Smooth muscle cell of the umbilical artery (primary cell): ENCODE measurements at places on chromosomes 7 and 10. TPM values are rescaled to one million over a fixed set of nuclear protein-coding genes. Genes with fewer than 3 reads are reported as not detected.

Gene TMEM196
- not detected in 2 replicates for total RNA-seq

Gene SPDYE2B
- total RNA-seq = not detected in 2 replicates

Gene TWIST1
- 24.9 and 41.6 TPM in 2 replicates for total RNA-seq

Gene SAMD8
- total RNA-seq = 49.0 and 49.2 TPM in 2 replicates

Gene PTPN20
- total RNA-seq = 0.59 and 2.4 TPM in 2 replicates

Gene PRSS37
- total RNA-seq = not detected in 2 replicates

Gene PDSS1
- 3.6 and 5.5 TPM in 2 replicates for total RNA-seq

Gene ANLN
- total RNA-seq = 6.2 and 47.3 TPM in 2 replicates

Gene ENKUR
- total RNA-seq = 0.18 TPM in 1 of 2 replicates, not detected in the other

Gene SFRP5
- total RNA-seq = not detected in 2 replicates

Gene LRRTM3
- total RNA-seq = under 0.01 and 0.09 TPM in 2 replicates

Gene SPDYE3
- total RNA-seq = not detected in 2 replicates

Gene WDFY4
- not detected in 2 replicates for total RNA-seq

Gene CALHM1
- total RNA-seq = not detected in 2 replicates

Gene HOXA1
- total RNA-seq = 0.59 and 1.2 TPM in 2 replicates

Gene PSD
- total RNA-seq = 2.4 and 12.2 TPM in 2 replicates

Gene CXCL12
- total RNA-seq = 5.6 and 8.5 TPM in 2 replicates

Gene ETV1
- 6.8 and 7.8 TPM in 2 replicates for total RNA-seq

Gene SRRM3
- 0.30 TPM in 1 of 2 replicates, not detected in the other for total RNA-seq

Gene MSMB
- total RNA-seq = not detected in 2 replicates

Gene NODAL
- not detected in 2 replicates for total RNA-seq

Gene NUPR2
- total RNA-seq = not detected in 2 replicates
